ENCODE measurements at places on chromosomes 1 and 21.

- DNase-seq, result no peak
Observed at GRCh38 chr1:59484096-59484495, 187.2 kb downstream of the FGGY start.

GRCh38 chr1:233582439-233582838, 31.5 kb upstream of the KCNK1 start:
- DNase-seq, result no peak

GRCh38 chr1:65946376-65946775, 153.7 kb downstream of the PDE4B start:
- no peak for DNase-seq

- DNase-seq, result no peak
Observed at GRCh38 chr1:162357681-162358266, 18.9 kb downstream of the SPATA46 start.

DNA sequence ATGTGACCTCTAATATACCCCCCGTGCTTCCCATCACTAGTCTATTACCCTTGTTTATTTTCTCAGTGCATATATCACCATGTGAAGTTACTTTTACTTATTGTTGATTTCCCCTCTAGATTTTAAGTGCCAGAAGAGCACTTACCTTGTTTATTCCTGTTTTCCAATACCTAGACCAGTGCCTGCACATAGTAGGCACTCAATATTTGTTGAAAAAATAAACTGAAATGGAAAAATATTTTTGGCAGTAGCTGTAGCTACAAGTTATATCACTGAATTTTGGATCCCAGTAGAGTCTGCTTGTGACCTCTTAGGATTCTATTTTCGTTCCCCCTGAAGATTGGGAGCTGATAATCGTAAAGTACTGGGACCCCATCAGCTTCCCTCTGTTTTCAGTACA, 32.0 kb upstream of the FOXE3 start:
- DNase-seq, result no peak

- DNase-seq, result no peak
Observed at GRCh38 chr1:62599044-62599443, 1.7 kb downstream of the ANGPTL3 start.

- no peak for DNase-seq
Observed at GRCh38 chr1:5554784-5555183, 437.4 kb downstream of the NPHP4 start.
